MV-4-11 (cell line): ENCODE measurements at places on chromosomes 16 and 17.
A peak's percentile ranks its signal among the peaks of the same experiment; 100 is the strongest.

- DNase-seq: peak; percentile 75
Observed at GRCh38 chr17:64077379-64077778, 52.6 kb downstream of the ERN1 start.

DNA sequence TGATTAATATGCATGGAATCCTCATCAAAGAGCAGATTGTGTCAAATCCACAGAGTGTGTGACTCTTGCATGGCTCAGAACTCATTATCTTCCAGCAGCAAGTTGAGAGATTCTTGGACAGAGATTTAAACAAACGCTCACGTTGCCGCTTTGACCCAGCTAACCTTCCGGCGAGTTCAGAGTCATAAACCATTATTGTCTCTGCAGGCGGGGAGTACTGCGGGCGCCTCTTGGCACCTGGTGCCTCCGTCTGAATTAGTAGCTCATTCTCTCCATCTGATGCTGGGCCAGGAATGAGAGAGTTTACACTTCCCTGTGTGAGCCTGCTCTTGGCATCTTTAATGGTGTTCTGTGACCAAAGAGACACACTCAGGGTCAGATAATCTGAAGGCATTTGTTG, 138.6 kb upstream of the WSCD1 start:
- DNase-seq: no peak

GRCh38 chr17:14748036-14748710, 447.3 kb downstream of the HS3ST3B1 start:
- DNase-seq: peak; percentile 96

DNA sequence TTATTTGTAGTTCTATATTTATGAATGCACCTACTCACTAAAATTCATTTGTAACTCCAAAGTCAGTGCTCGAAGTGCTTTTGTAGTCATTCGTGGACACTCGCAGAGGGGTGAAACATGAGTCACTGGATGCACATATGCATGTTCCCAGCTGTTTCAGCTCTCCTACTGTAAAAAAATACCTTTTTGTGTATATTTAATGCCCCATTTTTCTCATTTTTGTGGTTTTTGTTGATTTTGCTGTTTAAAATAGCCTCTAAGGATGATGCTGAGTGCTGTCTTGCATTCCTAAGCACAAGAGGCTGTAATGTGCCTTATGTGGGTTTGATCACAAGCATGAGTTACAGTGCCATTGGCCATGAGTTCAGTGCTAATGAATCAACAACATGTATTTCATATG, 30.6 kb downstream of the CENPV start:
- no peak for DNase-seq

GRCh38 chr16:88202207-88202745, 180.5 kb upstream of the ZNF469 start:
- DNase-seq: no peak

GRCh38 chr17:60249290-60249826, 99.6 kb downstream of the CA4 start:
- DNase-seq: peak; percentile 37

DNA sequence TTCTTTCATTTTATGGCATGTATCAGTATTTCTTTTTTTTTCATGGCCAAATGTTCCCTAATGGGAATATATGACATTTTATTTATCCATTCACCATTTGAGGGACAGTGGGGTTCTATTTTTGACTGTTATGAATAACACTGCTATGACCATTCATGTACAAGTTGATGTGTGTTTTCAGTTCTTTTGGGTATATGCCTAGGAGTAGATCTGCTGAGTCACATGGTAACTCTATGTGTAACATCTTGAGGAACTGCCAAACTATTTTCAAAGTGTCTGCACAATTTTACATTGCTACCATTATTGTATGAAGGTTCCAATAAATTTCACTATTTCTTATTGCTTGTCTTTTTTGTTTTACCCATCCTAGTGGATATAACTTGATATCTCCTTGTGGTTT, 223.0 kb downstream of the TANC2 start:
- peak; percentile 15 for DNase-seq
